ENCODE measurements at places on chromosomes 6 and 20.

GRCh38 chr20:54112221-54112884 is 42.0 kb upstream of the BCAS1 start:
- no peak for DNase-seq

DNA sequence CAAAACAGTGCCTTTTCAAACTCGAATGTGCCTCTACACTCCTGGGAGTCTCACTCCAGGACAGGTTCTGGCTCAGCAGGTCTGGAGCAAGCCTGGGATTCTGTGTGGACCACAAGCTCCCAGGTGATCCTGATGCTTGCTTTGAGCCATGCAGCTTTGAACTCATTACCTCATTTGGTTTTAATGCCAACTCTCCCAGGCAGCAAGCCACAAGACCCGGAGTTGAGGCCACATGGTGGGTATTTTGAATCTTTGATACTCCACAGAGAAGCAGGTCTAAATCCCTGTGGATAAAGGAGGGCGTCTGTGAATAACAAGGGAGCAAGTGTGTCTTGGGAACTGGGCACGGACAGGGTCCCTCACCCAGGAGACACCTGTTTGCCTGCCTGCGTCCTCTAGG is 205.4 kb upstream of the CST7 start:
- DNase-seq, result no peak

- DNase-seq, result peak; percentile 82
Measured at GRCh38 chr20:20237093-20237959, 130.6 kb upstream of the INSM1 start.

- no peak for DNase-seq
Measured at GRCh38 chr6:25553502-25553901, 98.5 kb upstream of the SCGN start.

GRCh38 chr6:90468080-90468479 is 118.8 kb downstream of the MAP3K7 start:
- DNase-seq, result no peak

DNA sequence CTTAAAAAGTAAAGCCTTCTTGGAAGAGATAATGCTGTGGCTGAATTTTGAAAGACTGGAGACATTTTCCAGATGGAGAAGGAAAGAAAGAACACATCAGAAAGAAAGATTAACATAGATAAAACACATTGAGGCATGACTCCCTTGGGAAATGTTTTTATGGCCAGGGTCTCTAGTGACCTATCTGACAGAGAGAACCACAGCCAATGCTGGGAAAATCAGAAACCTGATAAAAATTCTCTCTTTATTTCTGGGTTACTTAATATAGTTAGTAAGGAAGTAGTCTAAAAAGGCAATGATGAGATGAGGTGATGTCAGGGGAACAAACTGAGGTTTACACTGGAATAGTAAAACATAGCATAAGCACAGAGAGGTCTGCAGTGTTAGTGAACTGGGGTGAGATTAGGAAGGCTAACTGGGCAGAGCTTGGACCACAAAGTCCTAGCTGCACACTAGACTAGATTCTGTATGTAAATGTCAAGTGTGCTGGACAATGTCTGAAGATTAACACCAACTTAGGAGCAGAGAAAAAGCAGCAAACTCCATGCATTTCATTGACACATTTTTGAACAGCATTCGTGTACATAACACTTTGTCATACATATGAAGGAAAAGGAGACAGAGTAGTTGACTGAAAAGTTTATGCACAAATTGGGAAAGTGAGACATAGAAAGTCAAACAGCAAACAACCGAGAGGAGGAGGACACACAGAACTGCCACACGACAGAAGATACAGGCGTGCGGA is 31.0 kb downstream of the ELOVL2 start:
- DNase-seq, result no peak

- no peak for DNase-seq
Measured at GRCh38 chr6:133953634-133954415, 801 bp downstream of the TBPL1 start.

DNA sequence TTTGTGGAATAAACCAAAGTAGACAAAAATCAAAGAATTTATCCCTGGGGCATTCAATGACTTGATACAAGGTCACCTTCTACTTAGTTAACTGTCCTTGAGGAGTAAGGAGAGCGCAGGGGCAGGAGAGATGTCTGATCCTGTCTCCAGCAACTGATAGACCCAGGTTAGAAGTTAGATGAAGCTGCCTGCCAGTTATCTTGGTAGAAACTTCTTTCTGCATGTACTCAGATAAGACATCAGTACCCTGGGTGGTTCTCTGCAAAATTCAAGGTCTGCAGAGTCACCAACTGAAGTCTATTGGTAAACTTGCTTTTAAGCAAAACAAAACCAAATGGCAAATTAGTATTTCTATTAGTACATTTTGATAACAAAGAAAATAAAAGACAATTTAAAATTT is 2.7 kb downstream of the SGK1 start:
- no peak for DNase-seq

- DNase-seq, result no peak
Measured at GRCh38 chr6:158174024-158174423, 5.9 kb downstream of the GTF2H5 start.

- DNase-seq, result no peak
Measured at GRCh38 chr6:106360989-106361430, 493 bp downstream of the CRYBG1 start.

DNA sequence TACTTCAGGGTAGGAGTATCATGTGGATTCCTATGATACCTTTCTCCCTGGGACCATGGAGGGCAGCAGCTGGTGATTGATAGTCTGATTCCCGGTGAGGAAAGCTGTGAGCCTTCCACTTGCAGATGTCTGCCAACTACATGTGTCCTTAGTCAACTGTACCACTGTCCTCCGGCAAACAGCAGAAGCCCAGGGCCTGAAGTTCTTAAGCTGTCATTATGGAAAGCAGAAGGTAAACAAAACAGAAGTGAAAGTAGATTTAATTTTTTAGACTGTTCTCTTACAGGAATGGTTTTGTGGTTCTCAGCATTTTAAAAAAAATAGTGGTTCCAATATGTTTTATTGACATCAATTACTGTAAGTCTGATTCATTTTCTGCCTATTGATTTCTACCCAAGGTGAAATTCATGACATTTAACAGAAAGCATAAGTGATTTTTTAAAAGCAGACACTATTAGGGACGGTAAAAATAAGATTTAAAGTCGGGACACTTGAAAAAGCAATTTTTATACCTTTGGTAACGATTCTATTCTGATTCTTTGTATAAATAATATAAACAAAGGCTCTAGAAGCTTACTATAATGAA is 36.6 kb downstream of the PTPN1 start:
- DNase-seq, result no peak

DNA sequence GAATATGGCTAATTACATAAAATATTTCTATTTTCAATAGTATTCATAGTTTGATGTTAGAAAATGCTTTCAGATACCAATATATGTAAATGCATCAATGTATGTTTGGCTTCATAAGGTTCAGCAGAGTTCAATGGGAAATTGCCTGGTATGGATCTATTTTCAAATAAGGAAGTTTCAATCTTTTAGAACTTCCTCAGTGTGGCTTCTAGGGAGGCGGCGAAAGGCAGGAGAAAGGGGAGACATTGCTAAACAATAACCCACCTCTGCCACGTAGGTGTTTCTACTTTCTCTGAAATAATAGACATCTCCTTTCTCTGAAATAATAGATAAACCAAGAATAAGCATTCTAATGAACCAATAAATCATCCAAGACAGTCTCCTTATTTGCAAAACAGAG is 237.7 kb upstream of the RAB32 start:
- no peak for DNase-seq

DNA sequence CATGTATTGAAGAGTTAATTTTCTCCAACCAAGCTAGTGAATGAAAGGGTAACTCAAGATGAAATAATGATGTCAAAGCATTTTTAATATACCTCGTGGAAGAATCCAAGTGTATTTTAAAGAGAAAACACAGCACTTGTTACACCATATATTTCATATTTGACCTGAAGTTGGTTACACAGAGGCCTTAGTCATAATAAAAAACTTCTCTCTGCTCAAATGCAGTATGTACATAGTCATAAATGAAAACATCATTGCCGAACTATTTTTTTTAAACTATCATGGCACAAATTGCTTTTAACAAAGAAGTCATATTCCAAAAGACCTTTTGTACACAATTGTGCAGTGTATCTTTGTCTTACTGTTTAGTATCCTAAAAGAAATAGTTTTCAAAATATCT is 43.0 kb downstream of the BACH2 start:
- DNase-seq, result no peak

- no peak for DNase-seq
Measured at GRCh38 chr6:63584125-63584514, 11.8 kb downstream of the LOC128125822 start.

- DNase-seq, result no peak
Measured at GRCh38 chr6:147509891-147510290, 1.4 kb downstream of the SAMD5 start.

GRCh38 chr6:52221302-52221701 is 23.0 kb downstream of the IL17F start:
- DNase-seq, result no peak

DNA sequence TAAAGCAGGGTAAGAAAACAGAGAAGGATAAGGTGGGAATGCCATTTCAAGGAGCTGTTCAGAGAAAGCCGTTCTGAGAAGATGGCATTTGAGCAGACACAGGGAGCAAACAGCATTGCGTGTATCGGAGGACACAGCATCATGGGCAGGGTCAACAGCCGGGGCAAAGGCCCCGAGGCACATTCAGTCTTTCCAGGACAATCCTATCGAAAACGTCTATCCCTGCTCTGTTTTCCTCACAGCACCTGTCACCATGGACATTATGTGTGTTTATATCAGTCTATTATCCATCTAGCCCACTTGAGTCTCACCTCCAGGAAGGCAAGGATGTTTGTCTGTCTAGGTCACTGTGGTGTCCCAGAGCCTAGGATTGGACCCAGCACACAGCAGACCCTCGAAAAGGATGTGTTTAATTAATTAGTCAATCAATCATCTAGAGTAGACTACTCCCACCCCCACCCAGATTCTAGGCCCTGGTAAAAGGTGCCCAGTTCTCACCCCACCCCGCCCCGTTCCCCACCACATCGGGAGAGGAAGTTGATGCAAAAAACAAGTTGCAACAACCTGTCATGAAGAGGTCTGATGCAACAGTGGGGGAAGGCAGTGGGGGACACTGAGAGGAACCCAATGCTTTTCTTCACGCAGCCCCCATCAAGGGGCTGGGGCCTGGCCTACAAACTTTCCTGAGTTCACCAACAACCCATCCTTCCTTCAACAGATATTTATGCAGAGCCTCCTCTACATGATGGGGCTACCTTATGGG is 66.6 kb downstream of the PREX1 start:
- DNase-seq, result no peak

DNA sequence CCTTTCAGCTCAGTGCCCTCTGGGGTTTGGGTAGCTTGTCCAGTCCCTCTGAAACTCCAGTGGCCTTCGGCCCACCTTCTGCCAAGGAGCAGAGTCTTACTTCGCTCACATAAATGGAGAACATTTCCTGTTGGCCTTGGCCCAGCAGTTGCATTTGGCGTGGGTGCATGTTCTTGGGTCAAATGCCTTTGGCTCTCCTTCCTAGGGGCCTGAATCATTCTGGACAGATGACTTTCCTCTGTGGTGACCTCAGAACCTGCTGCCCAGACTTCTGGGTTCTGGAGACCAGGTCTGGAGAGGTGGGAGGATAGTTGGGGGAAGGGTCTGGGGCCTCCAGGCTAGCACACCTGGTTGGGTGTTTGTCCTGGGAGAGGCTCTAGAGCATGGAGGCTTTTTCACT is 29.3 kb downstream of the BCAS4 start:
- no peak for DNase-seq

GRCh38 chr20:62155428-62156253 is 12.1 kb downstream of the SS18L1 start:
- no peak for DNase-seq

DNA sequence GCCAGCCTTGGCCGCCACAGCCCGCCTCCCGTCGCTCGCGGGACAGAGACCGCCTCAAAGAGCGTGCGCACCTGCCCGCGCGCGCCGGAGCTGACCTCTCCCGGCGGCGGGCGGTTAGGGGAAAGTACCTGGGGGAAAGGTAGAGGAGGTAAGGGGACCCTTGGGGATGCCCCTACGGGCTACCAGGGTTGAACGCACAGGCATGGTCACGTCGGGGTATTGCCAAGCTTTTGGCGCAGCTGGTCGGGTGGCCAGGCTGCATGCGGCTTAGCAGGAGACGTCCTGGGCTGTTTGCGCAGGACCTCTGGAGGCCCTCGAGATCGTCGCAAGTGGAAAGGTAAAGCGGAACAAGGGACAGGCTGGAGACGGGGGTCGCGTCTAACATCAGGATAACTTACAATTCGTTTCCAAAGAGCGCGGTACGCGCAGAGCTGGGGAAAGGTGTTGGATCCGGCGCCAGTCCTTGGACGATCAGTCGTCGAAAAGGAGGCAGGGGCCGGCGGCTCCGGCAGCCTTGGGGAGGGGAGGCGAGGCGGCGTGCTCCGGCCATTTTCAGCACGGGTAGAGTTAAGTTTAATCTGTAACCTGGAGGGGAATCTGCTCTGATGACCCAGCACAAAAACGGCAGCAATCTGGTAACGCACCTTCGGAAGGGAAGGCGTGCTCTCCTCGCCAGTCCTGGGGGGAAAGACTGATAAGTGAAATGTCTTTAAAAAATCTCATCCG is 9.0 kb downstream of the GNAS-AS1 start:
- no peak for DNase-seq

GRCh38 chr6:69835414-69836179 is 30.8 kb upstream of the COL19A1 start:
- peak; percentile 8 for DNase-seq

All from HuH-7.5 (cell line).